Endothelial cell (in vitro differentiated cells): ENCODE measurements at places on chromosomes 2 and 18.

DNA sequence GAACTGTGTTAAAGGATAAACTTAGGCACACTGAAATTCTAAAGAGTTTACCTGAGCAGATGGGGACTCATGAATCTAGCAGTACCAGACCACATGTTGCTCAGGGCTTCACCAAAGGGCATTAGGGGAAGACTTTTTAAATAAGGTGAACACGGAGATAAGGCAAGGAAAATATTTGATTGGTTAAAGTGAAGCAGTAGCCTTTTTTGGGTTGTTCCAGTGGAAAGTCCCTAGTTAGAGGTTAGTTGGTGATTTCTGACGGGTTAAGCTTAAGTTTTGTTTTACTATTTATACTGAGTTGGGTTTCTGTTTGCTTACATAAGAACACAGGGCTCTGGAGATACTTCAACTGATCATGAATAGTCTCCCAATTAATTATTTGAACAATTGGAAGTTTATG, 722.5 kb downstream of the SOCS6 start:
- DNase-seq = no peak

GRCh38 chr2:65383541-65384488, 48.6 kb downstream of the SPRED2 start:
- no peak for DNase-seq

DNA sequence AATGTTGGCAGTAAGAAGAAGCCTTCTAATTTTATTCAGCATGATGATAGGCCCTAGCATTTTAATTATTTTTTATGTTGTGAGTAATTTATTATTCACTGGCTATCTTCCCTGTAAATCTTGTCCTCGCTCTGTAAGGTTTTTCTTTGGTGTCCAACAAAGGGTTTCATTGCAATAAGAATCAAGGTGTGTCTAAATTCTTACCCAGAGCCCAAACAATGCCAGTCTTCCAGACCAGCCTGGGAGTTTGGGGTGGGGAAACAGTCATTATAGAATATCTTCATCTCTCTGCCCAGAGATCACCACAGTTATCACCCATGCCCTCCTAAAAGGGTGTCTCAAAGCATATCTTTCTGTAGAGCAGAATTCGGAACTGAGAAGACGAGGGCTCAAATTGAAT, at the start of gene DSG4:
Gene DSG4, plus strand, starts transcription at position 301 of the 400 bp plus-strand sequence. CDS start 135 bp downstream, outside the sequence.
- DNase-seq = no peak

GRCh38 chr2:224777559-224777930, 61.4 kb upstream of the CCDC195 start:
- DNase-seq = no peak

DNA sequence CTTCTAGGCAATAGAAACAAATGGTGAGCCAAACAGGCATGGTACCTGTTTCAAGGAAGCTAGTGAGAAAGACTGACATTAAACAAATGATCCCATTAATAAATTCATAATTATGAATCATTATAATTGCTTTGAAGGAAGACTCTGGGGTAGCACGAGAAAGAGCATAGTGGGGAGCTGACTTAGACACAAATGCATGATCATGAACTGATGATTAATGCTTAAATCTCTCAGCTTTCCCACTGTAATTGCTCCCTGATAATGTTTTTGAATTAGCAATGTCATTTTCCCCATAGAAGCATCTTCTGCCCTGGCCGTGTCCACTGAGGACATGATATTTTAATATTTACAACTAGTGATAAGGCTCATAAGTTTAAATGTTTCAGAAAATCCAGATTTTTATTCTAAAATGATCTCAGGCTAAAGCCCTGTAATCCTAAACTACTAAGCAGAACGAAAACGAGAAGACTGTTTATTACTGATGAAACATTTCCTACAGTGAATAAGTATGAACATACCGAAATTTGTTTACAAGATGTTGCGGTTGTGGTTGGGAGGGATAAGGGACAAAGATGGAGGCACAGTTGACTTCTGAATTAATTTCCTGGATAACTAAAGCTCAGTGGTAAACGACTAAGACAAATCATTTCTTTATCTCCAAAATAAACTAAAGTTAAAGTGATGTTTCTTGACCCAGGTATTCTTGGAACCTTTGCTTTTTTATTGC, 47.3 kb upstream of the TACR1 start:
- DNase-seq = no peak
